Tibial nerve (tissue), 4 donors: ENCODE measurements at places on chromosomes 1 and 21.
A peak's percentile ranks its signal among the peaks of the same experiment; 100 is the strongest.

- no peak overlapping the region for H3K4me3 ChIP-seq
- H3K27ac ChIP-seq: no peak overlapping the region
- no peaks in the 10 kb centered on the region for H3K4me1 ChIP-seq
- no peaks in the 10 kb centered on the region for H3K27me3 ChIP-seq
Measured at GRCh38 chr21:41258617-41259016, 58.0 kb upstream of the FAM3B start.

DNA sequence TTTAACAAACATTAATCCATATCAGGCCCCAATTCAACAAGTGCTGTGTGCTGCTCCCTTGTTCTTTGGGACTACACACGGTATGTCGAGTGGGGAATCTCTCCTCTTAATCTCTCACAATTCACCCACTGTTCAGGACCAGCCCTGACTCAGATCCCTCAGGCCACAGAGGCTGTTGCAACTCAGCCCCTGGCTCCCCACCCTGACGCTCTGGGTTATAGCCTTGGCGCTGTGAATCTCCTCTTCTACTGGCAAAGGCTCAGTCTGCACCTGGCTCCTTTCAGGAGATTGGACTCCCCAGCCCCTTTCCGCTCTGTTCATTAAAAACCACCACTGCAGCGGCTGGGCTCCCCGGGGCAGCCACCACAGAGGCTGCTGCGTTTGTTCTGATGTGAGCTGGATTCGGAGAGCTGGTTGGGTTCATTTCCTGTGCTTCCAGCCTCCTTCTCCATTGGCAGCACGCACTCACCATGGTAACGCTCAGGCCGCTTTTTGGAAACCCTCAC, 13.0 kb downstream of the CAPN8 start:
- no peak overlapping the region for H3K27ac ChIP-seq
- no peaks in the 10 kb centered on the region for H3K4me1 ChIP-seq
- no peak overlapping the region for H3K4me3 ChIP-seq
- DNase-seq: no peak
- H3K36me3 ChIP-seq: no peaks in the 10 kb centered on the region

GRCh38 chr1:208045463-208046260, 134.7 kb upstream of the CD34 start:
- no peak overlapping the region for H3K27ac ChIP-seq
- peaks cover 27% of the 10 kb centered on the region for H3K4me1 ChIP-seq
- H3K4me3 ChIP-seq: no peak overlapping the region
- no peaks in the 10 kb centered on the region for H3K36me3 ChIP-seq
- DNase-seq: no peak

GRCh38 chr1:22031214-22031962, 21.1 kb upstream of the CDC42 start:
- H3K36me3 ChIP-seq: no peaks in the 10 kb centered on the region
- H3K27me3 ChIP-seq: no peaks in the 10 kb centered on the region
- H3K27ac ChIP-seq: no peak overlapping the region
- DNase-seq: no peak
- no peak overlapping the region for H3K4me3 ChIP-seq
- H3K4me1 ChIP-seq: no peaks in the 10 kb centered on the region

DNA sequence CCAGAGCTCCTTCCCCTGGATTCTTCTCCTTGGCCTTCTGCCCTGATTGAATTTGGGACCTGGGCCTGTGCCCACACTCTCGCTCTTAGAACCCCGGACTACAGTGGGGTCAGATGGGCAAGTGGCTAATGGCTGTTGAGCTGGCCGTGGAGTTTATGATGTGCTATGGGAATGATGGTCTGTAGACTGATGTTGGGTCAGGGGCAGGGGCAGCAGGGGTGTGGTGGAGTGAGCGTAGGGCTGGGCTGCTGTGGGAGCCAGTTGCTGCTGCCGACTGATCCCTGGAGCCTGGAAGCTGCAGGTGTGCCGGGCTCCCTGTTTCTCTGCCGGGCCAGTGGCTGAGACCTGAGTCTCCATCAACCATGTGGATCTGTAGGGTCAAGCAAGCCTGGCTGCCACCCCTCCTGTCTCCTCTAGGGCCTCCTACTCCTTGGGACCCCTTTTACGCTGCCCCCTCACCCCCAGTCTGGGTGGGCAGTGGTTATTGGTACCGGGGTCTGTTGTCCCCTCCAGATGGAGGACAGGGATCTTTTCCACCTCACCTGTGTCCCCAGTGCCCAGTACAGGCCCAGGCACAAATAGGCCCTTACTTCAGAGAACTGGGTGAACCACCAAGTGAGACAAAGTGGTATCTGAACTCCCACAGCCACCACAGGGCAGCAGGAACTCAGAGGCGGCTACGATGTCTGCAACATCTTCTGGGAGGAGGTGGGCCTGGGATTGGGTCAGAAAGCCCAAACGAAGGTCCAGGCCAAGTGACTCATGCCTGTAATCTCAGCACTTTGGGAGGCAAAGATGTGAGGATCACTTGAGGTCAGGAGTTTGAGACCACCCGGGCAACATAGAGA, 5.1 kb downstream of the PODN start:
- no peak overlapping the region for H3K27ac ChIP-seq
- no peaks in the 10 kb centered on the region for H3K36me3 ChIP-seq
- no peak overlapping the region for H3K4me3 ChIP-seq
- peak; percentile 9 for DNase-seq
- H3K27me3 ChIP-seq: peaks cover 10% of the 10 kb centered on the region

- no peak for DNase-seq
- no peaks in the 10 kb centered on the region for H3K36me3 ChIP-seq
- H3K27ac ChIP-seq: no peak overlapping the region
- H3K4me1 ChIP-seq: no peaks in the 10 kb centered on the region
Measured at GRCh38 chr1:211127166-211127565, 6.8 kb downstream of the KCNH1 start.

DNA sequence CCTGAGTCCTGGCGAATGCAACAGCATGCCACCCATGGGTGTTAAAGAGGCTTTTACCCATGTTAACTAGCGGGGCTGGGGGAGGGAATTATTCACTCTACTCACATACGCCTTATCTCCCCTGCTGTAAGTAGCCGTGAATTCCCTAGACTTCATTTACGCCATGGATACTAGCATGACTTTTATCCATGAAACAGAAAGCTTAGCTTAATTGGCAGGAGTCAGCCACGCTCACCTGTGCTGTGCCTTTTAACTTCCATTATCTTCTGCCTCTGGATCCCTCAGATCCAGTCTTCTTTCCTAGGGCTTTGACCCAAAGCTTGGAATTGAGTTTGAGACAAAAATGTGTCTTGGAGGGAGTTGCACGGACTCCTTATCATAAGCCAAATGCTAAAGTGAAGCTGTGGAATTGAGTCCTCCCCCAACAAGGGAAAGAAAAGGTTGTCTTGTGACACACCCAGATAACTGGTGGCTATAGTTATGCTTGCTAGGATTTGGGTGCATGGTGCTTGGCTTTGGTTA, 9.7 kb upstream of the NASP start:
- no peak overlapping the region for H3K27ac ChIP-seq
- no peak overlapping the region for H3K4me3 ChIP-seq
- H3K36me3 ChIP-seq: peaks cover 13% of the 10 kb centered on the region
- H3K27me3 ChIP-seq: no peaks in the 10 kb centered on the region
- no peak for DNase-seq

- H3K27me3 ChIP-seq: no peaks in the 10 kb centered on the region
- no peaks in the 10 kb centered on the region for H3K4me1 ChIP-seq
- DNase-seq: no peak
- H3K4me3 ChIP-seq: no peak overlapping the region
Measured at GRCh38 chr1:93919780-93920179, 10.6 kb upstream of the GCLM start.
